ENCODE measurements at places on chromosomes 13 and 19.

GRCh38 chr13:100363874-100364273 lies 224.7 kb downstream of the GGACT start:
- DNase-seq, result no peak

GRCh38 chr13:43036351-43037250 lies 13.2 kb downstream of the DNAJC15 start:
- no peak for DNase-seq

GRCh38 chr19:35213663-35214632 lies 14.6 kb downstream of the FAM187B start:
- peak; percentile 87 for DNase-seq

DNA sequence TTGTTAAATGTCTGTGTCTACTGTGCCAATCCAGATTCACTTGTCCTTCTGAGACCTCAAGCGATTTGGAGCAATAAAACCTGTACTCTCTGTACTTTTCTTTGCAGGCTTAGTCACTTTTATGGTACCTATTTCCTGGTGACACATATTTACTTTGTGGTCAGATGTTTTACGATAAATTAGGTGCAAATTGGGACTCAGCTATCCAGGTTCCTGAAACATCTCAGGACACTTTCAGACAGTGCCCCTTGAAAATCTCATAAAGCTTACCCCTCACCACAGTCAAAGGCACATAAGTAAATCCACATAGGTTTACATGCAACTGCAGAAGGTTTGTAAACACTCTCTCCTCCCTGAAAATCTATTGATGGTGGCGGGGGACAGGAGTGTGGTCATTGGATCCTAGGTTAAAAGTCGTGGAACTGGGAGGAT lies 438.8 kb downstream of the EFNB2 start:
- no peak for DNase-seq

DNA sequence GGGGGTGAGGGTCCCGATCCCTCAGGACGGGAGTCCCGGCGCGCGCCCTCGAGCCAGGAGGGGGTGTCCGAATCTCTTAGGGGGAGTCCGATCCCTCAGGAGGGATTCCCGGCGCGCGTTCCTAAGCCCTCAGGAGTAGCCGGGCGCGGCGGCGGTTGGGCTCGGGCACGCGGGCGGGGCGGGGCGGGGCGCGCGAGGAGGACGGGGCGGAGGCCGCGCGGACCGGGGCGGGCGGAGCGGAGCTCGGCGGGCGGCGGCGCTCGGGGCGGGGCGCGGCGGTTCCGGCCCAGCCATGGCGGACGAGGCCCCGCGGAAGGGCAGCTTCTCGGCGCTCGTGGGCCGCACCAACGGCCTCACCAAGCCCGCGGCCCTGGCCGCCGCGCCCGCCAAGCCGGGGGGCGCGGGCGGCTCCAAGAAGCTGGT lies at the start of gene CUL4A:
CUL4A (plus strand) TSS at position 278 of the 423 bp plus-strand sequence; CDS start at position 293, 15 bp downstream.
- DNase-seq, result peak; percentile 69

GRCh38 chr13:52896827-52897659 lies 48.6 kb upstream of the PCDH8 start:
- no peak for DNase-seq

DNA sequence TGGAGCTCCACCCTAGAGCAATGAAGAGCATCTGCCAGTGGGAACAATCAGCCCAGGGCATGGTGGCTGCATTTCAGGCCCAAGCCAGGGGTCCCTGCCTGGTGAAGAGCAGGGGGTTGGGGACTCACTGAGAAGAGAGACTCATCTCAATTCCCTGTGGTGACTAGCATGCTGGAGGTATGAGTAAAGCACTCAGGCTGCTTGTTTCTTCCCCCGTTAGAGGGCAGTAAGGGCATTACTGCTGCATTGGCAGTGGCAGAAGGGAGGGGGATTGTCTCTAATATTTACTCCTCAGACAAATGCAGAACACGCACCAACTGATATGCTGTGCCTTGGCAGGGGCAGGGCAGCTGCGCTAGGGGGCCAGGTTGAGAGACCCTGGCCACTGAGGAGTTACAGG lies 329.1 kb downstream of the SLITRK5 start:
- no peak for DNase-seq

DNA sequence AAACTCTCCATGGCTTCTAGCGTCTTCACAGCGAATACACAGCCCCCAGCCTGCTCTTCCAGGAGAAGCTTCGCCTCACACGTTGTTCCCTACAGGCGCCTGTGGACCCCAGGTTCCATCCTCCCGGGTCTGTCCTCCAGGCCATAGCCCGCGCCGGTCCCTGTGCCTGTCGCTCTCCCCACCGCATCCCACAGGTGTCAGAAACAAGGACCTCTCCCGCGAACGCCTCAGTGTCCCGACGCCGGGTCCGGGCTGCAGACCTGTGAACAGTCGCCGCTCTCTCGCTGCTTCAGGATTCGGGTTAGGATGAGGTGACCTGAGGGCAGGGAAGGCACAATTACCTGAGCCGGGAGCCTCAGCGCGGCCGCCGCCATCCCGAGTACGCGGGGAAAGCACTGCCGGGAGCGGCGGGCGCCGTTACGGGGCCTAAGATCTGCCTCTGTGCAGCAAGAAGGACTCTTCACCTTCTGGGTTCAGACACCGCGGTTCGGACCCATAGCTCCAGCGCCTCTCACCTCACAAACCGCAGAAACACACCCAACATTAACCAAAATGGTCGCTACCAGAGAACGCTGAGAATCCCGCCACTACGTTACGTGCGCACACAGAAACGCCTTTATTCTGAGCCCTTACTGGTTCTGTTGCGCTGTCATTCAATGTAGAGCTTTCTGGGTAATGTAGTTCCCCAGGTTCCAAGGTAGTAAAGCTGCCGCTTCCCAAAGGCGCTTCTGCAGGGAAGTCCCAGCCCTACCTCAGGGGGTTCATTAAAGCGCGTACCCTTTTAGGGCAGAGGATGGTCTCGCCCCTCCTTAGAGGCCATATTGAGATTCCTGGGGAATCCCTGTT lies at the start of gene ZNF418:
ZNF418 (minus strand) TSS at position 583 of the 846 bp plus-strand sequence. CDS start 1,580 bp downstream, outside the sequence.
- DNase-seq, result peak; percentile 41

DNA sequence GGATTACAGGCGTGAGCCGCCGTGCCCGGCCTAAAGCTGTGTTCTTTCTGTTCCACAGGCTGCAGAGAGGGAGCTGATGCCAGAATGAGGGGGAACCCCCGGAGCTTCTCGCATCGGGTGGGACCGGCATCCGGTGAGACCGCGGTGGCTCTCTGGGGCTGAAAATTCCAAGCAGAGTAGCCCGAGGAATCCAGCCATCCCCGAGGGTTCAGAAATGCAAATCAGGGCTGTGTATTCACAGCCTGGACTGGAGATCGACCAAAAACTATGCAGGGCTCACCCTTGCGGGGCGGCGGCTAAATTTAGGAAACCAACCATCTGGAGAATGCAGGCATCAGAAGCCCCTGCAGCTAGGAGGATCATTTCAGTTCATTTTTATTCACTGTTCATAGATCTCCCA lies 99.2 kb downstream of the GNG7 start:
- no peak for DNase-seq

DNA sequence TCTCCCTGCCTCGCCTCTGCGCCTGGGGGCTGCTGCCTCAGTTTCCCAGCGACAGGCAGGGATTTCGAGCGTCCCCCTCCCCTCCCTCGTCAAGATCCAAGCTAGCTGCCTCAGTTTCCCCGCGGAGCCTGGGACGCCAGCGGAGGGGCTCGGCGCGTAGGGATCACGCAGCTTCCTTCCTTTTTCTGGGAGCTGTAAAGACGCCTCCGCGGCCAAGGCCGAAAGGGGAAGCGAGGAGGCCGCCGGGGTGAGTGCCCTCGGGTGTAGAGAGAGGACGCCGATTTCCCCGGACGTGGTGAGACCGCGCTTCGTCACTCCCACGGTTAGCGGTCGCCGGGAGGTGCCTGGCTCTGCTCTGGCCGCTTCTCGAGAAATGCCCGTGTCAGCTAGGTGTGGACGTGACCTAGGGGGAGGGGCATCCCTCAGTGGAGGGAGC lies 722 bp upstream of the ICAM1 start:
- peak; percentile 69 for DNase-seq

GRCh38 chr19:49142866-49143335 lies 12.3 kb downstream of the HRC start:
- DNase-seq, result peak; percentile 70

- no peak for DNase-seq
Observed at GRCh38 chr19:50432221-50433028, at the start of gene MYBPC2. MYBPC2 (plus strand) TSS chr19:50432892; CDS start chr19:50432954, 62 bp downstream.

- DNase-seq, result no peak
Observed at GRCh38 chr13:112845511-112846144, 123.4 kb upstream of the MCF2L start.

DNA sequence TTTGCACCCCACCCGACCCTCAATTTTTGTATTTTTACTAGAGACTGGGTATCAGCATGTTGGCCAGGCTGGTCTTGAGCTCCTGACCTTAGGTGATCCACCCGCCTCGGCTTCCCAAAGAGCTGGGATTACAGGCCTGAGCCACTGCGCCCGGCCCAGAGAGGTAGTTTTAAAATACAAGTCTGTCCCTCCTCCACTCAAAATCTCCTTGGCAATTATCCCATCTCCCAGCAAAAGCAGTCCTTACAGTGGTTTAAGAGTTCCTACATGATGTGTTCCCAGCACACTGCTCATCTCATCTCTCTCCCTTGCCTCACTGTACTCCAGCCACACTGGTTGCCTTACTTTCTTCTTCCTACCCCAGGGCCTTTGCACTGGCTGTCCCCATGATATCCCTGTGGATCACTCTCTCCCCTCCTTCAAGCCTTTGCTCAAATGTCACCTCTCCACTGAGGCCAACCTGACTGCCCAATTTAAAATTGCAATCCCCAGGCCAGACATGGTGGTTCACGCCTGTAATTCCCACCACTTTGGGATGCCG lies 24.3 kb downstream of the LRFN3 start:
- no peak for DNase-seq
